ENCODE measurements at places on chromosomes 16 and 17. TPM values are rescaled to one million over a fixed set of nuclear protein-coding genes. Genes with fewer than 3 reads are reported as not detected.

SLC22A31 gene
- not detected for total RNA-seq

GNGT2 gene
- 0.89 TPM for total RNA-seq

DNAAF8 gene
- 1.2 TPM for total RNA-seq

CDC27 gene
- 121 TPM for total RNA-seq

C17orf78 gene
- not detected for total RNA-seq

C1QL1 gene
- 20.4 TPM for total RNA-seq

GRAP gene
- 3.7 TPM for total RNA-seq

ITGAL gene
- total RNA-seq = 4.9 TPM

PRR15L gene
- total RNA-seq = not detected

DNA sequence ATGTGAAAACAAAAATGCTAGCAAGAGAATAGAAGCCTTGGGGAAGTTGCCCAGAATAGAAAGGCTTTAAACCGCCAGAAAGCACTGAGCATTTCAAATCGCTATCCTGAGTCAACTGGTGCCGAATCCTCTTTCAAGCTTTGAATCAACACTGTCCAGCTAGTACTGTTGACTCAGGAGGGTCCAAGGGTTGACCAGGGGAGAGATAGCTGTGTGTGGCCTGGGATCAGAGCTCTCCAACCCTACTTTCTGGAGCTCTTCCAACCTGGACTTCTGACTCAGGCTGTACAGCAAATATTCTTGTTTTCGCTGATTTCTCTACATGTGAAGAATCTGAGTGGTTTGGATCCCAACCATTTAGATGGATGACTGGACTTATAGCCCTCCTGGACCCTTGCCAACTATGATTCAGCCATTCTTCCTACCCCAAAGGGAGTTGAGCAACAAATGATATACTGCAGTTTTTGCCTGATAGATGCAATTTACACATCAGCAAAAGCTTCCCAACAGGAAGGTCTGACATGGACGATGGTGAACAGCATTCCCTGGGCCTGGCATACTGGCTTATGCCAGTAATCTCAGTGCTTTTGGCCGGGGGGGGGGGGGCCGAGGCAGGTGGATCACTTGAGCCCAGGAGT, 154.0 kb upstream of the SDK2 start:
- no peak for DNase-seq

- DNase-seq = no peak
These were observed 79.7 kb downstream of the VAT1L start for GRCh38 chr16:77868052-77868451.

DNA sequence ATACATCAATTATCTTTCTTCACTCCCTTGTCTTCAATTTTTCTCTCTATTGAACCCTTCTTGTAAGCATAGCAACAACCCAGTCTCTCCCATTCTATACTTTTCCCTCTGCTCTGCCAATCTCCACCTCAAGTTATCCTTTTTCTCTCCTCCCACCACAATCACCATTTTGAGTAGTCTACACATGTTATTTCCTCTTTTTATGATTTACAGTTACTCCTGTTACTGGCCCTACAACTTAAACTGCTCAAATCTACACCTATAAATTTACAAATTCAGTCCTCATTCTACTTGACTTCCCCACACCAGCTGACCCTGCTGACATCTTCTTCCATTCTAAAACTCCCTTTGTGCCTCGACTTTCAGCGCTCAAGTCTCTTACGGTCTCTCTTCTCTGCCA, 84.6 kb downstream of the SPAG9 start:
- no peak for DNase-seq

DNA sequence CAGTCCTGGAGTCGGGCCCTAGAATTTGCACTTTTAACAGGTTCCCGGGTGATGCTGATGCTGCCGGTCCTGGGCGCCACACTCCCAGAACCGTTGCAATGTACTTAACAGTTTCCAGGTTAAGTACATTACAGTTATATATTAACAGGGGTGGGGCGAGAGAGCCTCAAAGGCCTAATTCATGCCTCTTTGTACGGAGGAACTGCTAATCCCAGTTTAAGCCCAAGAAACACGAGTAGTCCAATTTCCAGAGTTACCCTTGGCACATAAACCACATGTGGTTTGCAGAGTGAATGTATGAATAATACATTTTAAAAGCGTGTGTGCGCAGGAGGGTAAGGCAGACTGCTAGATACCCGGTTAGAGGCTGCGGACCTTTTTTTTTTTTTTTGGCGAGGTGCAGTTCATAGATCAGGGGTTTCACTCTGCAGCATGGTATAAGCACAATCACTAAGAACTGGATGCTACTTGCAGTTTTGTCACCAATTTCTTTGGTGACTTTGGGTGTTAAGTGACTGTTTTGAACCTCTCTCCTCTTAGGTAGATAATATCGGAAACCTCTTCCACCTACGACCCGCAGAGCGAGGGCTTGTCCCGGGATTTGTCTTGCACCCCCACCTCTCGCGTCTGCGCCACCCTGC, 713 bp downstream of the COX11 start:
- DNase-seq = no peak

DNA sequence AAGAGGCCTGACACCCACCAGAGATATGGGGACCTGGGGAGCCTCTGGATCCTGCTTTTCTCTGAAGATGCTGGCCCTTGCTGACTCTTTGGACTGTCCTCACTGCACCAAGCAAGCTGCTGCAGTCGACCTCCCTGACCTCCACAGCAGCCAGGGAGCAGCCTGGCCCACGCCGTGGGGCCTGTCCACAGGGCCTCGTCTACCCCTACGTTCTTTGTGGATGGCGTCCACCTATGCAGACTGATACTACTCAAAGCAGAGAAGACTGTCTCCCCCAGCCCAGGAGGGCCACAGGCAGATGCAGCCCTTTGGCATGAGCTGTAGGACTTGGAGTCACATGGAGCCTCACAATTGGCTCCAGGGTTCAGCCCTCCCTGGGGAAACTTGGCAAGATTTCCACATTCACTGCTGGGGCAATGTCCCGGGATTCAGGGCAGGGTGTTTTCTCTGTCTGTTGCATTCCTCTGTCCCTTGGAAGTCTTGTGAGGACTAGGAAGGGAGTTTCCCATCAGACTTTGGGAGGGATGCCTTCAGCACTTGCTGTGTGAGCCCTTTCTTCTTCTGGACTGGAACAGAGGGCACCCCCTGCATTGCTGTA, 152.2 kb downstream of the NTN1 start:
- DNase-seq = no peak

DNA sequence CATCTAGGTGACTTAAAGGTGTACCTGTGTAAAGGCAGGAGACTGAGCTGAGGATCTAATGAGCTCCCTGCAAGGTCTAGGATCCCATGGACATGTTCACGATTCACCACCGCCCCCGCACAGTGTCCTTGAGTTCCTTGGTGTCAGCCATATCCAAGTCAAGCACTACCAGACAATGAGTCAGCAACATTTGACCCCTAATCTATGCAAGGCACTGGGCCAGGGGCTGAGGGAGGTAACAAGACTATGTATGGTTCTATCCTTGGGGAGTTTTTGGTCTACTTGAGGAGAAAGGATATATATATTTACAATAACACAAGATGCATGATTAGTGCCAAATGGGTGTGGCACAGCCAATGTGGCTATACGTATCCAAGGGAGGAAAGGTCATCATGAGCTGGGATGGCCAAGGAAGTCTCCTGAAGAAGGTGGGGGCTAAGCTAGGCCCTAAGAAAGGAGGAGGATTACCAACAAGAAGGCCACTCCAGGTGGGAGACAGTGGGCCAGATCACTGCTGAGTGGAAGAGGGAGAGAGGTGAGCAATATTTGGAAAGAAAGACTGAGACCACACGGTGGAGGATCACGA, 35.0 kb downstream of the ITGB3 start:
- DNase-seq = no peak

- no peak for DNase-seq
These were observed 2.1 kb downstream of the METTL22 start for GRCh38 chr16:8623634-8624033.

GRCh38 chr16:78240459-78241222, 141.2 kb downstream of the WWOX start:
- no peak for DNase-seq

DNA sequence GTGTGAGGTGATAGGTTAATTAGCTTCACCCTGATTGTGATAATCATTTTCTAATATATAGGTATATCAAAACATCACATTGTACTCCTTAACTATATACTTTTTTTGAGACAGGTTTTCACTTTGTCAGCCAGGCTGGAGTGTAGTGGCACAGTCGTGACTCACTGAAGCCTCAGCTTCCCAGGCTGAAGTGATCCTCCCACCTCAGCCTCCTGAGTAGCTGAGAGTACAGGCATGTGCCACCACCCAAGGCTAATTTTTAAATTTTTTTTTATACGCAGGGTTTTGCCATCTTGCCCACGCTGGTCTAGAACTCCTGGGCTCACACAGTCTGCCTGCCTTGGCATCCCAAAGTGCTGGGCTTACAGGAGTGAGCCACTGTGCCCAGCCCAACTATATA, 455.3 kb upstream of the MAF start:
- no peak for DNase-seq

DNA sequence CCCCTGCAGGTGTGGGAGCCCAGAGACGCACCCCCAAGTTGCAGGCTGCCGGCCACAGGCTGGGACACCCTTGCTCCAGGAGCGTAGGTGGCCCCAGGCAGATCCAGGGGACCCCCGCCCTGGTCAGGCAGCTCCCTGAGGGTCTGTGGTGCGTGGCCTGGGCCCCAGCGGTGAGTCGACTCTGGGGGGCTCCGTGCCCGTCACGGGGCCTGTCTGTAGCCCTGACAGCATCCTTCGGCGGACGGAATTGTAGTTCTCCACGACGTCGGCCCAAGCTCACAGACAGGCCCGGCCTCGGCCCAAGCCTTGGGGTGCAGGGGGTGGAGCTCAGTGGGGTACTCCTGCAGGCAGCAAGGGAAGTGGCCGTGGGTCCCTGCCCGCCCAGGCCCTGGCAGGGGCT, 82.9 kb downstream of the LMF1 start:
- no peak for DNase-seq

DNA sequence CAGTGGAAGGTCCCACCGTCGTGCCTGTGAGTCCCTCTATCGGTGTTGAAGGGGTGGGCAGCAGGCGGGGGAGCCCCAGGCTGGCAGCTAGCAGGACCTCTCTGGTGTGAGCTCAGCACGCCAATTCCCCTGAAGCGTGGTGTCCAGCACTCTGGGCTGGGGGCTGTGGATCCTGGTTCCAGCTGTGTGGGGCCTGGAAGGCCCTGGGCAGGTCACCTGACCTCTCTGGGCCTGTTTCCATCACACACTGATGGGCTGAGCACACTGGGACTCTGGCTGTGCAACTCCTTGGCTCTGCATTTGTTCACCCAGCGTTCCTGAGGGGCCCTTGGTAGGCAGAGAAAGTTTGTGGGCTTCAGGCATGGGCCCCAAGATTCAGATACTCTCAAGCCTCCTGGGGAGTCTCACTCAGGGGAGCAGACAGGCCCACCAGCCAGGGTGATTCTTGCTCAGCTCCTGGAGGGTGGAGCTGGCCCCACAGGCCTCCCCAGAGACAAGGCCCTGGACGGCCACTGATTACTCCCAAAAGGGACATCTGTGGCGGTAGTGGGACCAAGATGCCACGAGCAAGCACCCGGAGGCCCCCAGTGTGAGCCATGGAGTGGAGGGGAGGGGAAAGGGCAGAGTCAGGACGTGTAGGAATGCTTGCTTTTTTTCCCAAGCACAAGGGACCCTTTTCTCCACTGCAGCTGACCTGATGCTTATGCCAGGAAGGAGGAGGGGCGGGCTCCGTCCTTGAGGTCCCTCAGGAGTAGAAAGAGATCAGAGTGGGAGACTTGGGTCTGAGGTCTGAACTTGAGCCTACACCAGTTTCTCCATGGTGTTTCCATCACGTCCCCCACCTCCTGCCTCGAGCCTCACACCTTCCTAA, 8.5 kb downstream of the SCGB1C2 start:
- DNase-seq = peak; percentile 16
